ENCODE measurements at places on chromosomes 2 and 18.

DNA sequence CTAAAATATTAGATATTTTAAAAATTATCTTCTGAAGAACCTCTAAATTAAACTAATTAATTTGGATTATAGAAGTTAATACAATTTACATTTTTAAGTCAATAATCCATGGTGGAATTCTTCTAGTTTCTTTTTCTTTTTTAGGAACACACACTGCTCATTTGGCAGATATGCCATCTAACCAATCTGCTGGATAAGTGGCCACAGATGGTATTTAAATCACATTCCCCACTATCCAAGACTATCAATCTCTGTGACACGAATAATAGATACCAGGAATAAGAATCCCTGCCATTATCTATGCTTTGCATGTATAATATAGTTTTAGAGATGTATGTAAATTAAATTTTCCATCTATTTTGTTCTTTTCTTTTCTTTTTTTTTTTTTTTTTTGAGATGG lies 58.5 kb downstream of the CABYR start:
- no peak for DNase-seq

DNA sequence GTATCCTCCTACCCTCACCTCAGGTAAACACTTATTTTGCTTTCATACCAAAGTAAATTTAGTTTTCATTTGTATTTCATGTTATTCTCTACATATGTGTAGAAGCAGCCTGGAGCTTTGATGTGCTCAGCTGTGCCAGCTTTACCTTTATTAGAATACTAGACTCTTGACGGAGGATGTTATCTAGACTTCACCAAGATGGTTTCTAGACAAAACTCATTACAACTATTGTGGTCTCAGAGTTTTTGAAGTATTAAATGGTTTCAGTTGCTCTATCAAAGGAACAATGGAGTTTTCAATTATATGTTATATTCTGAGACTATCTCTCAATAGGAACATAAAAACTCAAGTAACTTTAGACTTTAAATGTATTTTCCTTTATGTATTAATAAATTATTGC lies 5.0 kb upstream of the IL18RAP start:
- no peak for DNase-seq

DNA sequence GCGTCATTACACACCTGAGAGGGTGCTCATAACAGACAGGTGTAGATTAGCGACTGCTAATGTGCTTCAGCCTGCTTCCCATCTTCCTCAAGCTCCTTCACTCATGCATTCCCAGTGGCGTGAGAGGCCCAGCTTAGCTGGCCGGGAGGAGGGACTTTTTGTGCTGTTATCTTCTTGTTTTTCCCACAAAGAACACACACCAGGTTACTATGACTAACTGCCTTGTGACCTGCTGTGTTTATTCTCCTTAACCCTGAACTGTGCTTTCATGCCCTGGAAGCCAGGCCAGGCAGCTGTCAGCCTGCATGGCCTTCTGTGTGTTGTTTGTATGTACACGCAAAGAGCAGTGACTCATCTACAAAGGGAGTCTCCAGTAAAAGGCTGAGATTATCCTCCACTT lies 143.8 kb downstream of the PIEZO2 start:
- no peak for DNase-seq

DNA sequence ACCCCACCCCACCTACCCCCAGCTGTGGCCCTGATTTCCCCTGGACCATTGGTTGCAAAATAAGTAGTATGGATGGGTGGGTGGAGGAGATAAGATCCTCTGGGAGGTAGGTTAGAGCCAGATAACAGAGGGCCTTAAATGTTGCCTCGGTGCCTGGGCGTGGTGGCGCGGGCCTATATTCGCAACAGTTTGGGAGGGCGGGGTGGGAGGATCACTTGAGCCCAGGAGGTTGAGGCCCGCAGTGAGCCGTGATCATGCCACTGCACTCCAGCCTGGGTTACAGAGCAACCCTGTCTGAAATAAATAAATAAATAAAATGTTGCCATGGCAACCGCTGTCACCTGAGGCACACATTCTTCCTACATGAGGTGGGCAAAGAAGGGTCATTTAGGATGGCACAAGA lies 103.3 kb upstream of the GATA6 start:
- no peak for DNase-seq

DNA sequence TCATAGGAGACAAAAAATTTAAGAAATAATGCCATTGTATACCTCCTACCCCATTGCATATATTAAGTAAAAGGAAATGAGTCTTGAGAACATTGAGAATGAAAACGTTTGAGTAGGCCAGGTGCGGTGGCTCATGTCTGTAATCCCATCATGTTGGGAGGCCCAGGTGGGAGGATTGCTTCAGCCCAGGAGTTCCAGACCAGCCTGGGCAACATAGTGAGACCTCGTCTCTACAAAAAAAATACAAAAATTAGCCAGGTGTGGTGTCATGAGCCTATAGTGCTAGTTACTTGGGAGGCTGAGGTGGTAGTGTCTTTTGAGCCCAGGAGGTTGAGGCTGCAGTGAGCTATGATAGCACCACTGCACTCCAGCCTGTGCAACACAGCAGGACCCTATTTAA lies 107.7 kb upstream of the MGAT5 start:
- no peak for DNase-seq

DNA sequence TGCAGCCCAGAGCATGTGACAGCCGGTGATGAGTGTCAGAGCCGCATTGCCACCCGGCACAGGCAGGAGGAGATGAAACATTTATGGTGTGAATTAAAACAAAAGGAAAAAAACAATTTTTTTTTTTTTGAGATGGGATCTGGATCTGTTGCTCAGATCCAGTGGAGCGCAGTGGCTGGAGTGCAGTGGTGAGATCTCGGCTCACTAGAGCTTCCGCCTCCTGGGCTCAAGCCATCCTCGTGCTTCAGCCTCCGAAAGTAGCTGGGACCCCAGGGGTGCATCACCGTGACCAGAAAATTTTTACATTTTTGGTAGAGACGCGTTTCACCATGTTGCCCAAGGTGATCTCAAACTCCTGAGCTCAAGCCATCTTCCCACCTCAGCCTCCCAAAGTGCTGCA lies 182.1 kb upstream of the SALL3 start:
- DNase-seq: no peak

- DNase-seq: no peak
Measured at GRCh38 chr2:184875212-184875611, 276.9 kb downstream of the ZNF804A start.

DNA sequence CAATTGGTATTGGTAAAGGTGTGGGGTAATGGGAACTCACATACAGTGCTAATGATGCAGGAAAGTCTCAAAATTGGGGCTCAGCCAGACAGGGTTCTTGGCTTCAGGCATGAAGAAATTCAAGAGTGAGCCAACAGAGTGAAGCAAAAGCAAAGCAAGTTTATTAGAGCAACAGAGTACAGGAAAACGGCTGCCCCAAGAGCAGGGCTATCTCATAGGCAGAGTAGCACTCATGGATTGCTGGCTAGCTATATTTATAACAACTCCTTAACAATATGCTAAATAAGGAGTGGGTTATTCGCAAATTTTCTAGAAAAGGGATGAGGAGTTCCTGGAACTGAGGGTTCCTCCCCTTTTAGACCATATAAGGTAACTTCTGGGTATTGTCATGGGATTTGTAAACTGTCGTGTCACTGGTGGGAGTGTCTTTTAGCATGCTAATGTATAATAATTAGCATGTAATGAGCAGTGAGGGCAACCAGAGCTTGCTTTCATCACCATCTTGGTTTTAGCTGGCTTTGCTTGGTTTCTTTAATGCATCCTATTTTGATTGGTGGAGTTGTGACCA lies 233.8 kb upstream of the NOL4 start:
- DNase-seq: no peak

GRCh38 chr2:229124136-229124535 lies 147.0 kb downstream of the PID1 start:
- no peak for DNase-seq

GRCh38 chr2:175187378-175187777 lies 5.9 kb upstream of the ATP5MC3 start:
- DNase-seq: peak; percentile 1

DNA sequence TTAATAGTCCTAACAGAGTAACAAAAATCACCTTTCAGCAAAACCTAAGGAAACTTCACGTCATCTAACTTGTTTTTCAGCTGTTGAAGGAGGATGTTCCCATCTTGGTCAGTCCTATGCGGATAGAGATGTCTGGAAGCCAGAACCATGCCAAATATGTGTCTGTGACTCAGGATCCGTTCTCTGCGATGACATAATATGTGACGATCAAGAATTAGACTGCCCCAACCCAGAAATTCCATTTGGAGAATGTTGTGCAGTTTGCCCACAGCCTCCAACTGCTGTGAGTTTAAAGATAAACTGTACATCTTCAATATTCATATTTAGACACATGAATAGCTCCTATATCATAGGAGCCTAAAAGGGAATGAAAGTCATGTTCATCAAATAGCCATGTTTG lies 10.5 kb downstream of the COL3A1 start:
- no peak for DNase-seq

DNA sequence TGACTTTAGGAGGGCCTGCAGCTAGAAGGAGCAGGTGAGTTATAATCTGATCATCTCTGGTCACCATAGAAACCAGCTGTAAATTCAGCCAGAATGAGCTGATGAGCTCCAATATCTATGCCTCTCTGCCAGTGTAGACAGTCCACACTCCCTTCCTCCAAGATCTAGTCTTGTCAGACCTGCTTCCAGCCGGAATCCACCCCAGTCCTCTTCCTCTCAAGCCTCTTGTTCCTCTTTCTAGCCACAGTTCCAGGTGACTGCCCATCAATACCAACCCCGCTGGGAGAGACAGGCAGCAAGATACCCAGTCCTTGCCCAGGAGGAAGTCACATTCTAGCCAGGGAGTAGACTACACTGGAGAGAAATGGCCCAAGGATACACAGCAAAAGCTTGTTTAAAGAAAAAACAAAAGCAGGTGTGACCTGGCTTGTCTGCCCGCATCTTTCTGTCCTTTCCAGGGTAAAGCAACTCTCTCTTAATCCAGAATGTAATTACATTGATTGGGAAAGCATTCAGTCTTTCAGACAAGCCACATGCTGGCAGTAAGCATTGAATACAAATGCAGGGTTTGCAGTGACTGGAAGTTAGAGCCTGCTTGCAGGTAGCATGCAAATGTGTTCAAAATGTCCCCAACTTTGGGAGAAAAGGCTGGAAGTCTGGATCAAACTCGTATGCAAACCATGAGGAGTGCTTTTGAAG lies 9.0 kb upstream of the SLC35F6 start:
- no peak for DNase-seq

DNA sequence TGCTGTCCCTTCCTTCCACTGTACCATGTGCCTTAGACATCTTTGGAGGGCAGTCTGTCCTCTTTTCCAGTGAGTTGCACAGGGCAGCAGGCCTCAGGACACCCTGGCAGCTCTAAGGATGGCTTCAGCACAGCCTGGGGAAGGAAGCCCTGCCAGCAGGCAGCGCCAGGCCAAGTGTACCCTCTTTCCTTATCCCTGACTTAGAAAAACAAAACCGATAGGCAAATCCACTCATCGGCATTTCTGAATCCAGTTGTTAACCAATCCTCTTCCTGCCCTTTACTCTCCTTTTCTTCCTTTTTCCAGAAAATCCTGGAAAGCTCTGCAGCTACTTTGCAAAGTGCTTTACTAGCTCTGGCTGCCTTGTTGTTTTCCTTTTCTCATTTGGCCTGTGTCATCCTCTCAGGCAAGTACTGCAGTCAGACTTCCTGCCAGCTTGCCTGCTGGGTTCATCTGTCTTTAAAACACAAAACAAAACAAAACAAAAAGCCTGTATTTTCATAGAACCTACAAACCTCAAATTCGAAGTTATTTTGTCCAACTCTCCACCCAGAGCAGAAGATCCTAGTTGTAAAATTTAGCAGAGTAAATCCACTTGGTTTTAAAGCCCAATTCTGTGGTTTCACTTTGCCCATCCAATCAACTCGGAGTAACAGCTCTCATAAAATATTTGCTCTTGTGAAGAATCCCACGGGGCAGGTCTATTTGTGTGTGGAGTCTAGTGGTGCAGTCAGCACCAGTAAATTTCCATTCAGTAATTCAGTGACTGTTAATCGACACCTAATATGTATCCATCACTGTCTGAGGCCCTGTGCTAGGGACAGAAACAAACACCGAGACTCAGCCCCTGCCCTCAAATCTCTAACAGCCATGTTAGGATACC lies 45.2 kb downstream of the PCBP1 start:
- no peak for DNase-seq

- no peak for DNase-seq
Measured at GRCh38 chr2:25920336-25920735, 42.0 kb upstream of the ASXL2 start.

- no peak for DNase-seq
Measured at GRCh38 chr2:129765326-129765677, 214.2 kb upstream of the RAB6C start.

DNA sequence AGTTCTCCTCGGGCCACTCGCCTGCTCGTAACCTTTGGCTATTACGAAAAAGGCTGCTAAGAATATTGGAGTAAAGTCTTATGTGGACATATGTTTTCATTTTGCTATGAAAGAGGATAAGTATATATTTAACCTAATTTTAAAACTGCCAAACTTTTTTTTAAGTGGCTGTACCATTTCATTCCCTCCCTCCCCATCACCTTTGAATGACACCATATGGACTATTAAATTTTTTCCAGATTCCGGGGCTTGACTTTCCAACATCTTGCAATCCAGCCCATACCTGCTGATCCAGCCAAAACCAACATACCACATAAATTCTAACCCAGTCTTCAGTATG lies 31.5 kb downstream of the REEP1 start:
- DNase-seq: no peak

DNA sequence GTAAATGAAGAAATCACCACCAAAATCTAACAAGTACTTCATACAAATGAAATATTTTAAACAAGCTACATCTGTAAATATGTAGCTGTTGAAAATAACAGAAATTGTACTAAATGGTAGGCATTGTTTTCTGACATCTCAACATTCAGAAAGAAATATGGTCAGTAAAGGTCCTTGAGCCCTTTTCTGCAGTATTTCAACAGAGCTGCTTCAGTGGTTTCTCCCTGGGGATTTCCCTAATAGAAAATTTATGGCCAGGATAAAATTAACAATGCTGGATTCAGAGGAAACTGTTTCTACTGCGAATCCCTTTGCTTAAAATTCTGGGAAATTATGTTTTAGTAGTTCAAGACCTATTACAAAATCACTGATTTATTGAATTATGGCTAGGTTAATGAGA lies 256.6 kb downstream of the PIEZO2 start:
- DNase-seq: no peak

DNA sequence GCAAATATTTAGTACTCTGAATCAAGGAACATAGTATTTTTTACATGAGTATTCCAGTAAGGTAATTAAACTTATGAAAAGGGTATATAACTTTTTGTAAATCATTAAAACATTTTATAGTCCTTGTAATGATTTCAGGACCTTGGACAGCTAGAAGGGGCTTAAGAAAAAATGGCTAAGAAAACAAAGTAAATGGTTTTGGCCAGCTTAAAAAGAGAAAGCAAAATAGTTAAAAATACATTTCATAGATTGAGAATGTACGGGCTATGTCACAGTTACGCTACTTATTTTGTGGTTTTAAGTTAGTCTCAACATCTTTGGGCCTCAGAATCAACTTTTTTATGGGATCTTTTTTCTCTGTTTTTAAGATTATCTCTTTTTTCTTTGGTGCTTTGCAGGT lies 26.7 kb downstream of the POLI start:
- DNase-seq: no peak

All from activated CD4-positive, alpha-beta T cell treated with anti-CD3 and anti-CD28 coated beads, Interleukin-2, amount 50 U/mL, for 4 hours (primary cell).